Right lobe of liver (tissue), 6 donors: ENCODE measurements at places on chromosomes 2 and 18.

GRCh38 chr2:229044581-229044980 lies 226.5 kb downstream of the PID1 start:
- H3K4me1 ChIP-seq = no peaks in the 10 kb centered on the region
- no peaks in the 10 kb centered on the region for H3K36me3 ChIP-seq
- no peak overlapping the region for H3K4me3 ChIP-seq
- no peak overlapping the region for H3K27ac ChIP-seq

DNA sequence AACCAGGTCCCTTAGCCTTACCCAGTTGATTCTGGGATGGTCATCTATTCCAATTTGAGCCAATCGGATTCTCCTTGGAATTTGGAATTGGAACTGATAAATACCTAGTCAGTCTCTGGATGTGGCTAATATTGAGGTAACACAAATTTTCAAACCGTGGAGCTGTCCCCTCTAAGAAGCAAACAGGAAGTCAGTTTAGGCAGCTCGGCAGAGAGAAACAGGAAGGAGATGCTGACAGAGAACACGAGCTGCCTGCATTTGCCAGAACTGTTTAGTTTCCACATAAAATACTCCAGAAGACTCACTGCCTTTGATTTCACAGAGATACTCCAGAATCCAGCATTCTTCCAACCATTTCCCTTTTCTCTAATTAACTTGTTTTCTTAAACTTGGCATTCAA lies 1024.9 kb downstream of the BCL11A start:
- no peak overlapping the region for H3K4me3 ChIP-seq
- H3K27ac ChIP-seq = no peak overlapping the region
- no peak for DNase-seq
- no peaks in the 10 kb centered on the region for H3K27me3 ChIP-seq
- H3K4me1 ChIP-seq = no peaks in the 10 kb centered on the region

DNA sequence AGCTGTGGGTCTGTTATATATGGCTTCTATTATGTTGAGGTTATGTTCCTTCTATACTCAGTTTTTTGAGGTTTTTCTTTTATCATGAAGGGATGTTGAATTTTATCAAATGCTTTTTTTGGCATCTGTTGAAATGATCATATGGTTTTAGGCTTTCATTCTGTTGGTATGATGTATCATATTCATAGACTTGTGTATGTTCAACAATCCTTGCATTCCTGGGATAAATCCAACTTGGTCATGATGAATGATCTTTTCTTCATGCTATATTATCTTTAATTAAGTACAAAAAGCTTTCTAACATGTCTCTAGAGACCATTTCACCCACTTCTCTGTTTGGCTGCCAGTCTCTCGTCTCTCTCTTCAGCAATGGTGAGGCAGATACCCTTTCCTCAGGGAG lies 54.2 kb downstream of the MDH1 start:
- no peaks in the 10 kb centered on the region for H3K27me3 ChIP-seq
- no peak overlapping the region for H3K4me3 ChIP-seq
- H3K36me3 ChIP-seq = no peaks in the 10 kb centered on the region
- no peak for DNase-seq

- H3K4me1 ChIP-seq = peaks cover 2% of the 10 kb centered on the region
- no peak overlapping the region for H3K27ac ChIP-seq
- H3K36me3 ChIP-seq = no peaks in the 10 kb centered on the region
- peak; percentile 49 for DNase-seq
Measured at GRCh38 chr2:240791821-240792628, 28.0 kb downstream of the KIF1A start.

GRCh38 chr2:216879727-216880508 lies 20.1 kb upstream of the TNP1 start:
- H3K4me3 ChIP-seq = no peak overlapping the region
- no peaks in the 10 kb centered on the region for H3K4me1 ChIP-seq
- DNase-seq = no peak
- H3K36me3 ChIP-seq = no peaks in the 10 kb centered on the region
- H3K27me3 ChIP-seq = no peaks in the 10 kb centered on the region
- no peak overlapping the region for H3K27ac ChIP-seq

GRCh38 chr2:232623768-232624765 lies 9.3 kb upstream of the EFHD1 start:
- H3K27ac ChIP-seq = no peak overlapping the region
- H3K4me1 ChIP-seq = no peaks in the 10 kb centered on the region
- no peaks in the 10 kb centered on the region for H3K36me3 ChIP-seq
- H3K27me3 ChIP-seq = no peaks in the 10 kb centered on the region
- DNase-seq = no peak

- no peaks in the 10 kb centered on the region for H3K36me3 ChIP-seq
- H3K27ac ChIP-seq = no peak overlapping the region
- no peaks in the 10 kb centered on the region for H3K27me3 ChIP-seq
- DNase-seq = no peak
- H3K4me1 ChIP-seq = no peaks in the 10 kb centered on the region
Measured at GRCh38 chr18:48031641-48032040, 101.2 kb upstream of the SMAD2 start.

GRCh38 chr2:168848225-168848624 lies 42.0 kb downstream of the SPC25 start:
- H3K4me3 ChIP-seq = no peak overlapping the region
- no peaks in the 10 kb centered on the region for H3K36me3 ChIP-seq
- no peak for DNase-seq
- H3K4me1 ChIP-seq = no peaks in the 10 kb centered on the region
- H3K27me3 ChIP-seq = no peaks in the 10 kb centered on the region

DNA sequence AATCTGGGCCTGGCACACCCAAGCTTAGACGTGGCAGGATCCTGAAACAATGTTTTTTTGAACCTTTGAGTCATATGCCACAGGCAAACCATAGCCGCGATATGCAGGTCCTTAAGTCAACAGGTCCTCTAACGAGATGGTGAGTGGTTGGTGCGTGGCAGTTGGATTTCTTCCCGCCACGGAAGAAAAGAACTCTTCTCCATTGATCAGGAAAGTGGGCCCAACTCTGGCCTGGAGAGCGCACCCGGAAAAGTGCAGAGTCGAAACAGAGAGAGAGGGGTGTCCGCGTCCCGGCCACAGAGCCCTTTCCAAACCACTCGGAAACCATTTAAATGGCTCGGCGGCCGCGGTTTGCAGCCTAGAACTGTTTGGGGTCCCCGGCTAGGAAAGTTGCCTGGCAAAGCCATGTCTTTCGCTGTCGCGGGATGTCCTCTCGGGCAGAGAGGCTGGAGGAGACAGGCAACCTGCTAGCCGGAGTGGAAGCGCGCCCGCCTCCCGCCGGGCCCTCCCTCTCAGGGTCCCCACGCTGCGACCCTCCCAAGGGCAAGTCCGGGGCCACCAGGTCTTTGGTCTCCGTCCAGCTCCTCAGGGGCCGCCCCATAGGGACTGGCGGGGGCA lies 777 bp downstream of the GALNT3 start:
- H3K4me1 ChIP-seq = no peaks in the 10 kb centered on the region
- H3K36me3 ChIP-seq = no peaks in the 10 kb centered on the region
- H3K27ac ChIP-seq = peak overlapping the region; percentile 42
- DNase-seq = peak; percentile 42
- peak overlapping the region; percentile 58 for H3K4me3 ChIP-seq

DNA sequence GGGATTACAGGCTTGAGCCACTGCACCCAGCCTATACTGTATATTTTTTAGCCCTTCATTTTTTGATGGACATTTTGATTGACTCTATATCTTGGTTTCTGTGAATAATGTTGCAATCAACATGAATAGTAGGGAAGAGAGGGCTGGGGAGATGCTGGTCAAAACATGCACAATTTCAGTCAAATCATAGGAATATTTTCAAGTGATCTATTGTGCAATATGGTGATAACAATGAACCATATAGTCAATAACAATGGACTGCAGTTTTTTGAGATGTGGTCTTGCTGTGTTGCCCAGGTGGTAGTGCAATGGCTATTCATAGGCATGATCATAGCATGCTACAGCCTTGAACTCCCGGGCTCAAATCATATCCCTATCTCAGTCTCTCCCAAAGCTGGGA lies 264.7 kb upstream of the TMEFF2 start:
- H3K27me3 ChIP-seq = no peaks in the 10 kb centered on the region
- H3K4me1 ChIP-seq = no peaks in the 10 kb centered on the region
- no peaks in the 10 kb centered on the region for H3K36me3 ChIP-seq
- no peak overlapping the region for H3K27ac ChIP-seq
- no peak for DNase-seq

DNA sequence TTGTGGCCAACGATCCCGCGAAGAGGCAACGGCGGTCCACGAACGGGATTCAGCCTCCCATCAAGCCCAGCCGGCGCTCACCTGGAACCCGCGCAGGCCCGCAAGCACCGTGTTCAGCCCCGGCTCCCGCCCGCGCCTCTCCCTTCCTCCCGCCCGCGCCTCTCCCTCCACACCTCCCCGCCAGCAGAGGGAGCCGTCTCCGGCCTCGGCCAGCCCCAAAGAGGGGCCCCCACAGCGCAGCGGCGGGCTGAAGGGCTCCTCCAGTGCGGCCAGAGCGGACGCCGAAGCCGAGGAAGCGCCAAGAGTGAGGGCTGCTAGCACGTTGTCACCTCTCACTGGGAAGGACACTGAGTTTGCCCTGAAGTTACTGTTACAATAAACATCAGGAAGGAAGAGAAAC lies 55.3 kb upstream of the LAPTM4A start:
- H3K27me3 ChIP-seq = no peaks in the 10 kb centered on the region
- no peaks in the 10 kb centered on the region for H3K36me3 ChIP-seq
- peak overlapping the region; percentile 34 for H3K4me3 ChIP-seq
- peak overlapping the region; percentile 16 for H3K27ac ChIP-seq
- DNase-seq = peak; percentile 72

DNA sequence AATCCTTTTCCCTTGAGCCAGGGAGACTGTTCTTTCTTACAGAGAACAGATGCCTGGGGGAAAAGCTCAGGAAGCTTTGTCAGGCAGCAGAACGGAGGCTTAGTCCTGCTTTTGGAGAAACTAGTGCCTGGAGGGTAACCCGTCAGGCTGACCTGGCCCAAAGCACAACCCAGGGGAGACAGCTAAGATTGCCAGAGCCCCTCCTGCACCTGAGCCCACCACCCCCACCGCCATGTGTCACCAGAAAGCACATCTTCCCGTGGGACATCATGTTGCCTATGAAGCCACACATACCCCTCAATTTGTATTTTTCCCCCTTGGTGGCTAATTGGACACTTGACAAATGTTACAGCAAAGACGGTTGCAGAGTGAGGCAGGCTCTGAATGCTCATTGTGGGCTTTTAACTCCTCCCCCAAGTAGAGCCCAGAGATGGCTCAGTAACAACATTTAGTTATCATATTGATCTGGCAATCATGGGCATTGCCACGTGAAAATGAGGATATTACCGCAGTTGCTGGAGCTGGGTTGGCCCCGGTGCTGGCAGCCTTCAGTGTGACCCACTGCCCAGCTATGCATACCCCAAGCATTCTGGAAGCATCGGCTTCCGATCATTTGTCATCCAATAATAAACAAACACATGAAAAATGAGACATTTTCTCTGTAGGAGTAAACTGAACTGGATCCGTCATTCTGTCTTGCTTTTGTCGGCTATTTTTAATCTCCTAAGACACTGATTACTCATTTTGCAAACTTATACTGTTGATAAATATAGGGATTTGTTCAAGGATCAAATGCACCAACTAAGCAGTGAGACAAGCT lies 229.5 kb downstream of the ATAD2B start:
- no peak for DNase-seq
- H3K4me1 ChIP-seq = no peaks in the 10 kb centered on the region
- H3K27ac ChIP-seq = no peak overlapping the region
- no peak overlapping the region for H3K4me3 ChIP-seq
- no peaks in the 10 kb centered on the region for H3K27me3 ChIP-seq

- no peaks in the 10 kb centered on the region for H3K36me3 ChIP-seq
- H3K27ac ChIP-seq = no peak overlapping the region
- no peak for DNase-seq
- H3K4me1 ChIP-seq = peaks cover 5% of the 10 kb centered on the region
Measured at GRCh38 chr18:59305295-59305694, 13.2 kb downstream of the CPLX4 start.

GRCh38 chr2:143333847-143334246 lies 204.6 kb downstream of the ARHGAP15 start:
- no peaks in the 10 kb centered on the region for H3K36me3 ChIP-seq
- DNase-seq = no peak
- H3K4me1 ChIP-seq = no peaks in the 10 kb centered on the region
- H3K27ac ChIP-seq = no peak overlapping the region
- H3K27me3 ChIP-seq = no peaks in the 10 kb centered on the region

GRCh38 chr2:222604749-222605515 lies 51.0 kb downstream of the FARSB start:
- H3K4me1 ChIP-seq = no peaks in the 10 kb centered on the region
- DNase-seq = no peak
- H3K4me3 ChIP-seq = no peak overlapping the region
- no peak overlapping the region for H3K27ac ChIP-seq
- no peaks in the 10 kb centered on the region for H3K27me3 ChIP-seq

- H3K27ac ChIP-seq = no peak overlapping the region
- H3K4me3 ChIP-seq = no peak overlapping the region
- no peaks in the 10 kb centered on the region for H3K27me3 ChIP-seq
- H3K4me1 ChIP-seq = no peaks in the 10 kb centered on the region
Measured at GRCh38 chr2:213080969-213081617, 70.3 kb downstream of the IKZF2 start.

DNA sequence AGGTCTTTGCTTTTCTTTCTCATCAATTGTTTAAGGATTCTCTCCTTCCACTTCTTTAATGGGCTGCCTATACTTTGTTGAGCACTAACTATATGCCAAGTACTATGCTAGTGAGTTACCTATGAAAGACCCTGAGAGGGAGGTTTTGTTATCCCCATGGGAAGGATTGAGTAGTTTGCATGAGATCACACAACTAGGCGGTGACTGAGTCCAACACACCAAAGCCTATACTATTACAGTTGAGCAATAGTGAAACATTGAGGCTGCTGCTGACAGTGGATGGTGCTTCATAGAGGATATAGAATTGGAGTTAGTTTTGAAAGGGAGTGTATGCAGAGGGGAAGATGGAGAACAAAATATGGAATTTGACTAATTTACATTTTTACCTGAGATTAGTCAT lies 15.8 kb downstream of the NABP1 start:
- H3K36me3 ChIP-seq = no peaks in the 10 kb centered on the region
- H3K27ac ChIP-seq = no peak overlapping the region
- H3K4me1 ChIP-seq = peaks cover 16% of the 10 kb centered on the region

DNA sequence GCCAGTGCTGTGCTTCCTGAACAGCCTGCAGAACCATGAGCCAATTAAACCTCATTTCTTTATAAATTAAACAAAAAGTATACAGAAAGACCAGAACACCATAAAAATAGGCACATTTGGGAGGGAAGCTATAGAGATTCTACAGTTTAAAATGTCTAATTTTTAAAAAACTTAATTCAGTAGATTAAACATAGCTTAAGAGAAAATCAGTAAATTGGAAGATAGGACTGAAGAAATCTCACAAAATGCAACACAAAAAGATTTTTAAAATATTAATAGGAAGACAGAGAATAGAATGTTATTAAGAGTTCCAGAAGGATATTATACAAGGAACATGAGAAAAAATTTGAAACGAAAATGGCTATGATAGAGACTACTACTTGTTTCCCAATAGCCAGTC lies 90.5 kb upstream of the SPTBN1 start:
- H3K4me3 ChIP-seq = no peak overlapping the region
- no peak overlapping the region for H3K27ac ChIP-seq
- H3K27me3 ChIP-seq = no peaks in the 10 kb centered on the region
- no peaks in the 10 kb centered on the region for H3K36me3 ChIP-seq
- DNase-seq = no peak

GRCh38 chr2:16281451-16282335 lies 341.3 kb downstream of the MYCN start:
- H3K4me3 ChIP-seq = no peak overlapping the region
- no peaks in the 10 kb centered on the region for H3K4me1 ChIP-seq
- H3K27me3 ChIP-seq = no peaks in the 10 kb centered on the region
- DNase-seq = no peak

GRCh38 chr18:50507120-50507590 lies 52.7 kb upstream of the MAPK4 start:
- H3K27ac ChIP-seq = no peak overlapping the region
- H3K36me3 ChIP-seq = no peaks in the 10 kb centered on the region
- peak; percentile 66 for DNase-seq
- no peaks in the 10 kb centered on the region for H3K4me1 ChIP-seq
- no peak overlapping the region for H3K4me3 ChIP-seq
- no peaks in the 10 kb centered on the region for H3K27me3 ChIP-seq
